HFFc6 (cell line): ENCODE measurements at places on chromosomes 6 and 20.

- DNase-seq, result no peak
Measured at GRCh38 chr6:7846966-7847818, 63.4 kb downstream of the TXNDC5 start.

DNA sequence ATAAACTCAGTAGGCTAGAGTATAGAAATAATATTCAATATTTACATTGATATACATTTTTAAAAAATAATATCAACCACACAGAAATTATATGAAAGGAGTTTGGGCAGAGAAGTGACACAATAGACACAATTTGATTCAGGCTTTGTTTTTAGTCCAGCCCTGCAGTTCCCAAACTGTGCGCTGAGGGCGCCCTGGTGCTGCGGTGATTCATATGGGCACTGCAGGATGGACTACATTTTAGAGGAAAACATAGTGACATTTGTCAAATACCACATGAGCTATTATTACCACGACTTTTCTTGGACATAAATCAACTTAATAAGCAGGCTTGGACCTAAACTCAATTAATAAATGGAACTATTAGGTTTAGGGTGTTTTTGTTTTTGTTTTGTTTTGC lies 364.3 kb upstream of the ID4 start:
- no peak for DNase-seq

DNA sequence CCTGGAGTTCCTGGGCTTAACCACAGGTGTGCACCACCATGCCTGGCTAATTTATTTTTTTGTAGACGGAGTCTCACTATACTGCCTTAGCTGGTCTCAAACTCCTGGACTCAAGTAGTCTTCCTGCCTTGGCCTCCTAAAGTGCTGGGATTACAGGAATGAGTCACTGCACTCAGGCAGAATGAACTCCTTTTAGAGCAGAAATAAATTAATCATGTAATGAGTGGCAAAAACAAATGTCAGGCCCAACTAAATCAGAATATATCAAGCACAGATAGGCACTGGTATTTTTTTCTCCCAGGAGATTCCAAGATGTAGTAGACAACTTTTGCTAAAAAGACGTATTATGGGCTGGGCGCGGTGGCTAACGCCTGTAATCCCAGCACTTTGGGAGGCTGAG lies 2.6 kb downstream of the RPS10 start:
- peak; percentile 50 for DNase-seq

DNA sequence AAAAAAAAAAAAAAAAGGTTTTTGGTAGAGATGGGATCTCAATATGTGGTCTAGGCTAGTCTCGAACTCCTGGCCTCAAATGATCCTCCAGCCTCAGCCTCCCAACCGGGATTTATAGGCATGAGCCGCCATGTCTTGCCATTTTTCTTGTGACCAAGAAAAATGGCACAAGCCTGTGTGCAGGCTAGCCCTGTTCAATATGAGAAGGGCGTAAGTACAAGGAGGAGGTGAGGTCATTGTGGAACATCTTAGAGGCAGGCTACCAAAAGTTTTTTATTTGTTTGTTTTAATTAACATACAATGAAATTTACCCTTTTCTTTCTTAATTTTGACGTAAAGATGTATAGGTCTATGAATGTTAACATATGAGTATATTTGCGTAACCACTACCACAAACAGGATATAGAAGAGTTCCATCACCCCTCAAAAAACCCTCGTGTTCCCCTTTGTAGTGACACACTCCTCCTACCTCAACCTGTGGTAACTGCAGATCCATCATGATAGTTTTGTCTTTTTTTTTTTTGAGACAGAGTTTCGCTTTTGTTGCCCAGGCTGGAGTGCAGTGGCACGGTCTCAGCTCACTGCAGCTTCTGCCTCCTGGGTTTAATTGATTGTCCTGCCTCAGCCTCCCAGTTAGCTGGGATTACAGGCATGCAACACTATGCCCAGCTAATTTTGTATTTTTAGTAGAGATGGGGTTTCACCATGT lies 28.3 kb upstream of the KIF3B start:
- no peak for DNase-seq

DNA sequence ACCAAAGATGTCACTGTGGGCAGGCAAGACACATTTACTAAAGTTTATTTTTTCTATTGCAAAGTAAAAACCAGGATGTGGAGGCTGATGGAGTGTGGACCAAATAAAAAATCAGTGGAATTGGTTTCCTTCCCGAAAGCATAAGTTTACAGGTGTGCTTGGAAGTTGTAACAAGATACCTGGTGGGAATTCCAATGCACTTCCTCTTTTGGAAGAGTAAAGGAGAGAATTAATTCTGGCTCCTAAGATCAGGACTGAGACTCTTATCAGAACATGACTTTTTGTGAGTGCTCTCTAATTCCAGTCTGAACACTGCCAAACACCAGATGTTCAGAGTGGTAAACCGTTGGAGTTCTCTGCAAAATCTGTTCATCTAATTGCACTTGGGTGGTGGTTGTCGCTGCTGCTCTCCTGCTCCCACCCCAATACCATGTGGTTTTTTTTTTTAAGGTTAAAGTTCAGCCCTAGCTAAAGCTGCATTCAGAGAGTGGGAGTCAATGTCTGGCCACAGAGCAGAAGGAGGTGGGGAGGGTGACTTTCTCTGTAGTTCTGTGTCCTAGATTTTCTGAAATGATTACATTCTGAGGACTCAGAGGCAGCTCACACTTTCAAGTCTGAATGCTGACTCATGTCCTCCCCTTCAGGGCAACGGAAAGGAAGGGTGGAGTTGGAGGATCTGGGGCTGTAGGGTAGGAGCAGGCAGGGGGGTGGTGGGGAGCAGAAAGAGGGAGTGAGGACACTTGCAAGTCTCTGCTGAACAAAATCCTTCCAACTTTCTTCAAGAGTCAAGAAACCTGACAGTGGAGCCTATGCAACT lies 275.8 kb upstream of the PRDM1 start:
- DNase-seq, result peak; percentile 90

DNA sequence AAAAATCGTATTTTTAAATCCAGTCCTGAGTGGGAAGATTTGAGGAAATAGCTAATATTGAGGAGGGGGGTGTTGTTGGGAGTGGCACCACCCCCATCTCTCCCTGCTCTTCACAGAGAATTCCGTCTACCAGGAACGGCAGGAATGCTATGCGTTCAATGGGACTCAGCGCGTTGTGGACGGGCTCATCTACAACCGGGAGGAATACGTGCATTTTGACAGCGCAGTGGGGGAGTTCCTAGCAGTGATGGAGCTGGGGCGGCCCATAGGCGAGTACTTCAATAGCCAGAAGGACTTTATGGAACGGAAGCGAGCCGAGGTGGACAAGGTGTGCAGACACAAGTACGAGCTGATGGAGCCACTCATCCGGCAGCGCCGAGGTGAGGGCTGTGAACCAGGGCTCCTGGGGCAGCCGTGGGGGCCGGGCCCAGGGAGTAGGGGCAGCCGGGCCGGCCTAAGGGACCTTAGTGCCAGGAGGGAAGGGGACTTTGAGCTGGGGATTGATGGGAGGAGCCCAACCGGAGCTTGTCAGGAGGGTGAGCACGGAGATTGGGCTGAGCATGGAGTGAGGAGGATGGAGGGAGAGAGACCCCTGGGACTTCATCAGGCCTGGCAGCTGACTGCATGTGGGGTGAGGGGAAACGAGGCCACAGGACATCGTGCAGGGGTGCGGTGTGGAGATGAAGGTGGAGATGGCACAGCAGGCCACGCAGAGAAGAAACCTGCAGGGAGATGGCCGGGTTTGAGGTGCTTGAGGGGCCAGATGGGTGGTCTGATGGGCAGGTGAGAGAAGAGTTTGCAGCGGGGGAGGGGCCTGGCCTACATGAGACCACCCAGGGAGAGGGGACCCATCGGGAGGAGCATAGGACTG lies 41.3 kb downstream of the HLA-DPB1 start:
- no peak for DNase-seq

- no peak for DNase-seq
Measured at GRCh38 chr6:10203651-10204050, 211.2 kb downstream of the TFAP2A start.

- DNase-seq, result no peak
Measured at GRCh38 chr6:140069576-140069975, 695.1 kb upstream of the CITED2 start.

DNA sequence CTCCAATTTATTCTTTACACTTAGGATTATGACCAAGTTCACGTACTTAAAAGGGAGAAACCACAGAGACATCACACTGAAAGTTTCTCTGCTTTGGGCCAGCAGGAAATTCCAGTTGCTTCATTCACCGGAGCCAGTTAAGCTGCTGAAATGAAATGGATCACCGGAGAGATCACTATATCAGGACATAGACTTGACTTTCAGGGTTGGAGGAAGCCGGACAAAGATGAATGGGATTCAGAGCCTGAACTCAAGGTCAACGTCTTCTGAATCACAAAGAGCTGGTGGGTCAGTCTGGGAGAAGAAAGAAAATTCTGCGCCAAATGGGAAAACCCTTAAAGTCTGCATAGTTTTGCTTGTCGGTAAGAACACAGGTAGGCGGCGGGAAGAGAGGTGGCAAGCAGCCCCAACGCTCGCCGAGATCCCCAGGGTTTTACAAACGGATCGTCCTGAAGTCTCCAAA lies 81.9 kb upstream of the CCDC28A start:
- peak; percentile 56 for DNase-seq

GRCh38 chr20:35578469-35578868 lies 36.6 kb downstream of the ERGIC3 start:
- DNase-seq, result no peak

- no peak for DNase-seq
Measured at GRCh38 chr6:118993803-118994251, 58.9 kb upstream of the MCM9 start.

DNA sequence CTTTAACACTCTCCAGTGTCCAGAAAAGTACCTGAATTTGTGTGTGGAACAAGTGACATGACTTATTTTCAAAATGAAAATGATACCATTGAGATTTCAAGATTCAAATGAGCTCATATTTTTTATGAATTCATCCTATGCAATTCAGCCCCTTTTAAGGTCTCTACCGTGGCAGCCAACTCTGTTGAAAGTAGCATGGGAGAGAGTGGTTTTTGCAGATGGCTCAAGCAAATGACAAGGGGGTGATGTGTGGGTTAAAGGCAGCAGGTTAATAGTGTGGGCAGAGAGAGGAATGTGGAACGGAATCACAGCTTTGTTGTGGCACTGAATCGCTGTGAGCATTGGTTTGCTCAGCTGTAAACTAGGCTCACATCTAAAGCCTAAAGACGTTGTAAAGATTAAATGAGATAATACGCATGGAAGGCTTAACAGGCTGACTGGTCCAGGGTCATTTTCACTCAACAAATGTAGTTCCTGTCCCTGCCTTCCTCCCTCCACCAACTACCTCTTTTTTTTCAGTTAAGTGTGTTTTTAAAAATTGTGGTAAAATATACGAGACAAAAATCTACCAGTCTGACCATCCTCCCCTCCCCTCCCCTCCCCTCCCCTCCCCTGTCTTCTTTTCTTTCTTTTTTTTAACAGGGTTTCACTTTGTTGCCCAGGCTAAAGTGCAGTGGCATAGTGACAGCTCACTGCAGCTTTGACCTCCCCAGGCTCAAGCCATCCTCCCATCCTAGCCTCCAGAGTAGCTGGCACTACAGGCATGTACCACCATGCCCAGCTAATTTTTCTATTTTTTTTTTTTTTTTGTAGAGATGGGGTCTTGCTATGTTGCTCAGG lies 114.7 kb upstream of the ZNF217 start:
- DNase-seq, result peak; percentile 71

DNA sequence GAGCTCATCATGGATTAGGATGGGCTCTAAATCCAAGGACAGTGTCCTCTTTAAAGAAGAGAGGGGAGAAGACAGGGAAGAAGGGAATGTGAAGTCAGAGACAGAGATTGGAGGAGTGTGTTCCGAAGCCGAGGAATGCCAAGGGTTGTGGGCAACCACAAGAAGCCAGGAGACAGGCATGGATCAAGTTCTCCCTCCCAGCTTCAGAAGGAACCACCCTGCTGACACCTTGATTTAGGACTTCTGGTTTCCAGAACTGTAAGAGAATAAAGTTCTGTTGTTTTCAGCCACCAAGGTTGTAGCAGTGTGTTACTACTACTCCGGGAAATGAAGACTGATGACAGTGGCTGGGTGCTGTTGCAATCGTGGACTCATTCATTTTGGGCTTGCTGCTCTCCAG lies 120.1 kb downstream of the RPS12 start:
- no peak for DNase-seq

- DNase-seq, result no peak
Measured at GRCh38 chr6:25366903-25367545, 87.8 kb downstream of the CARMIL1 start.

GRCh38 chr6:47414423-47415167 lies 63.0 kb upstream of the CD2AP start:
- peak; percentile 53 for DNase-seq

- DNase-seq, result no peak
Measured at GRCh38 chr20:47818466-47818865, 33.2 kb upstream of the SULF2 start.

GRCh38 chr20:58636983-58637421 lies 14.1 kb upstream of the STX16 start:
- DNase-seq, result no peak

- no peak for DNase-seq
Measured at GRCh38 chr6:168127384-168127868, 48.4 kb upstream of the FRMD1 start.

- DNase-seq, result no peak
Measured at GRCh38 chr6:154039231-154039842, at the start of gene OPRM1. OPRM1 (plus strand) TSS chr6:154039240; CDS start chr6:154039545, 305 bp downstream.

- DNase-seq, result no peak
Measured at GRCh38 chr6:90484903-90485302, 102.0 kb downstream of the MAP3K7 start.

GRCh38 chr20:56689852-56690485 lies 60.9 kb downstream of the TFAP2C start:
- DNase-seq, result peak; percentile 16

DNA sequence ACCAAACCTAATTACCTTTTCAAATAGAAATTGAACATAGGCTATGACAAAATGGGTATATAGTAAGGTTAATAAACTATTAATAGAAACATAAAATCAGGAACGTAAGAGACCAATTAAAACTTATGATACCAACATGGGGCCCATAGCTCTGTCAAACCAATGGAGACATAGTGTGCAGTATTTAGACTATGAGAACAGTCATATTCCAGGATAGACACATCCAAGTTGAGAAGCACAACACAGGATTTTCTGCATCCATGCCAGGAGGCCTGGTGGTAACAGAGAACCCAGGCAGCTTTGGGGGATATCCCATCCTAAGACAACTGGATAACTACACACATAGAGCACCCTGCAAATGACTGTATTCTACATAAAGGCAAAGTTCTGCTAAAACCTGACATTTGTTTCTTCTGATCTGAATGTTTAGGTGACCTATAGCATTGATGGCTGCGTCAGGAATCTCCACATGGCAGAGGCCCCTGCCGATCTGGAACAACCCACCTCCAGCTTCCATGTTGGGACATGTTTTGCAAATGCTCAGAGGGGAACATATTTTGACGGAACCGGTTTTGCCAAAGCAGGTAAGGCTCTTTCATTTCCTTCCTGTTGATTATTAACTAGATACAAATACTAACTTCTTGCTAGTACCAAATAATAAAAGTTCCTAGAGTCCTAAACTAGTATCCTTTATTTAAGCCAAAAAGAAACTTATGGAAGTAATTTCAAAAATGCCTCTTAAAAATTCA lies 202.7 kb downstream of the ARHGAP18 start:
- DNase-seq, result no peak

DNA sequence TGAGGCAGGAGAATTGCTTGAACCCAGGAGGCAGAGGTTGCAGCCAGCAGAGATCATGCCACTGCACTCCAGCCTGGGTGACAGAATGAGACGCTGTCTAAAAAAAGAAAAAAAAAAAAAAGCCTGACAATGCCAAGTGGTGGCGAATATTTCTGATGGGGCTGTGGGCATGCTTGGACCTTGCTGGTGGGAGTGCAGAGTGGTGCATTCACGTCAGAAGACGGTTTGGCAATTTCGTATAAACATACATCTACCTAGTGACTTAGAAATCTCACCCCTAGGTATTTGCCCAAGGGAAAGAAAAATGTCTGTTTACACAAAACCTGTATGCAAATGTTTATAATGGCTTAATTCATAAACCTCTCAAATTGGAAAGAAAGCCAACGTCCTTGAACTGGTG lies 33.6 kb downstream of the CTCFL start:
- no peak for DNase-seq
